ENCODE measurements at places on chromosomes 7 and 10. TPM values are rescaled to one million over a fixed set of nuclear protein-coding genes. Genes with fewer than 3 reads are reported as not detected.

HGF gene
- 0.05 TPM for total RNA-seq

ATOH7 gene
- 0.20 TPM for total RNA-seq

AKR1C3 gene
- not detected for total RNA-seq

GSDME gene
- 18.9 TPM for total RNA-seq
